ENCODE measurements at places on chromosomes 3 and 15.

DNA sequence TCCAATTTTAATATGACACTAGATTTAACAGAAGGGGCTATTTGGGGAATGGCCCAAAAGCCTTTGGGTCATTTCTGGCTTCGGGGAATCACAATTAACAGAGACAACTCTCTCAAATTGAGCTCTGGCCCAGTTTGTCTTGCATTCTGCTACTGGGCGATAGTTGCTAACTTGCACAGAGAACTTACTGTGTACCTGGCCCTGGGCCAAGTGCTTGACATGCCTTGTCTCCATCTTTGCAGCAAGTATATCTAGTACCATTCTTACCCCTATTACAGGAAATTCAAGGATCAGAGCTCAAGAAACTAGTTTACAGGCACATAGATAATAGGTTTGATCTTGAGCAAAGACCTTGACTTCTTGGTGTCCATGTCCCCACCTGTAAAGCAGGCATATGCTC, 175.7 kb downstream of the TMEM108 start:
- peak; percentile 50 for DNase-seq

- DNase-seq, result no peak
These were observed 12.6 kb upstream of the VIPR1 start for GRCh38 chr3:42489937-42490227.

DNA sequence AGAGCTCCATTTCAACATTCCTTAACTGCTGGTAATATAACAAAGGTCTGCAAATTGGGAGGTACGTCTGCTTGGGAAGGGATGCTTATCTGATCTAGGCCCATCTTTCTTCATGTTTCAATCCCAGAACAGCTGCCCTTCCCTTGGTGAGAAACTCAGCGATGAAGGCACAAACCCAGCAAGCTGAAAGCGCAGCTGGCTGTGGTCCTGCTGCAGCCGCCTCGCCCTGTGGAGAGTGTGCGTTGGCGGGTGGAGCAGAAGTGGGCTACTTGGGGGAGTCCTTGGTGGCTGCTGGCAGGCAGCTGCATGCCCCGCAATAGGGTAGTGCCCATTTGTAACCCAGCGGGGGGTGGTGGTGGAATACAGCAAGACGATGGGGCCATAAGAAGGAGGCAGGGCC, 160.6 kb upstream of the WNT5A start:
- peak; percentile 88 for DNase-seq

GRCh38 chr15:69762373-69763148, 309.9 kb downstream of the RPLP1 start:
- no peak for DNase-seq

- peak; percentile 16 for DNase-seq
These were observed 44.6 kb upstream of the POU1F1 start for GRCh38 chr3:87320756-87321626.

GRCh38 chr3:59866076-59866475, 816.3 kb upstream of the CFAP20DC start:
- DNase-seq, result no peak

DNA sequence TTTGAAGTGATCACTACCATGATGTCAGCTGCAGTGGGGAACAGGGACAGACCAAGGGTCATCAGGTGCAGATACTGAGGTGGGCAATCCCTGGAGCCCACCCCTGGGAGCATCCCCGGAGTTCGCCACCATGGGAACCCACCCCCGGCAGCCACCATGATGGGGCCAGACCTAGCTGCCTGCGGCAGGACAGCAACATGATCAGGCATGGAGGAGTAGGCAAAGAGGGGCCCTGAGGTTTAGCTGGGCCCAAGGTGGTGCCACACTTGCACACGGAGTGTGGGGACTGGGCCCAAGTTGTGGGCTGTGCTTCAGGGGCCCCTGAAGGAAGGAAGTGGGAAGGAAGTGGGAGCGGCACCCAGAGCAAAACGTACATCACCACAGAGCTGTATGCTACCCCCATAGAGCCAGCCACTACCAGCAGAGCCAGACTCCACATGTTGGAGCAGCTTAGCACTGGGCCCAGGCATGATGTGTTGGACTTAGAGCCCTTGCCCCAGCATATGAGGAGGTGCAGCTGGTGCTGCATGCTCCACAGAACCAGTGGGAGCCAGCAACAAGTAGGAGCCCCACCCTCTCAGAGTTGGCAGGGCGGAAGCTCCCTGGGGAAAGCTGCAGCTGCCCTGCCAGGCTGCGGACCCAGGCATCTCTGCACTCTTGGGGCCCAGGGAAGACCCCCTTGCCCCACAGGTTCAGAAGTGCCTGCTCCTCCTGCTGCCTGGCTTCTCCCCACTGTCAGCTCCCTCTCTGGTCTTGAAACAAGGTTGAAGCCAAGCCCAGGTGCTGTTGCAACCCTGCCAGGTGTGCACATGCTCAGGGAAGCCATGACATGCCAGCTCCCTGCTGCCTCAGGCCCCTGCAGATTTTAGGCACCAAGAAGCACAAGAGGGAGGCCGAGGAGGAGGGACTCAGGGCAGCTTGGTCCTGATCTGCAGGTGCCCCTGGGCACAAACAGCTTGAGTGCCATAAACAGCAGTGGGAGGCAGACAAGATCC, 515.3 kb downstream of the ZBBX start:
- no peak for DNase-seq

DNA sequence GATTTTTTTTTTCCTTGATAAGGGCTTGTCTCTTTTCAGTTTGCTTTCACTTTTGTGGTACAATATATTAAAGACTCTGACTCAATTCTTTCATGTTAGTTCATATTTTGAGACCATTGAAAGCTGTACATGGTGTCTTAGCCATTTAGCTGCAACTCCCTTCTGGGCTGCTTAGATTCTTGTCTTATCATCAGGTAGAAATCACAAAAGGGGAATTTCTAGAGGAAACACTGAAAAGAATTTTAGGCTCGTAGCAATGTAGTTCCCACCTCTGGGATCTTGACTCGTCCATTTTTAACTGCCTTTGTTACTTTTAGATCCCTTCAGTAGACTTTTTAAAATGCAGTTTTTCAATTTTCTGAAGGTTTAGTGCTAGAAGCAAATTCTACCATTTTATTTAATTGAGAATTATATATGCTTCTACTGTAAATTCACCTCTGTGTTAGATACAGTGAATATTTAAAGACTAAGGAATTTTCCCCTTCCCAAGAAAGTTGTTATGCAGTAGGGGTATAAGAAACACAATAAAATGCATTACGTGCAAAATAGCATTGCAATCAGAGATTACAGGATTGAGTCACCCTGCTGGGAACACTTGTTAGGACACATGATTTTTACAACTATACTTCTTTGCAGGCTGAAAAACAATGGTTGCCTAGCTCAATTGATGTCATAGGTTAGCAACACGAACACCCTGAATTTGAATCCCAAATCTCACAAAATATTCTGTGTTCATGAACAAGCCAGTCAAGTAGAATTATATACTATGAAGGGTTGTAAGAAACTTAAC, 772.7 kb downstream of the PDCD6IP start:
- DNase-seq, result no peak

DNA sequence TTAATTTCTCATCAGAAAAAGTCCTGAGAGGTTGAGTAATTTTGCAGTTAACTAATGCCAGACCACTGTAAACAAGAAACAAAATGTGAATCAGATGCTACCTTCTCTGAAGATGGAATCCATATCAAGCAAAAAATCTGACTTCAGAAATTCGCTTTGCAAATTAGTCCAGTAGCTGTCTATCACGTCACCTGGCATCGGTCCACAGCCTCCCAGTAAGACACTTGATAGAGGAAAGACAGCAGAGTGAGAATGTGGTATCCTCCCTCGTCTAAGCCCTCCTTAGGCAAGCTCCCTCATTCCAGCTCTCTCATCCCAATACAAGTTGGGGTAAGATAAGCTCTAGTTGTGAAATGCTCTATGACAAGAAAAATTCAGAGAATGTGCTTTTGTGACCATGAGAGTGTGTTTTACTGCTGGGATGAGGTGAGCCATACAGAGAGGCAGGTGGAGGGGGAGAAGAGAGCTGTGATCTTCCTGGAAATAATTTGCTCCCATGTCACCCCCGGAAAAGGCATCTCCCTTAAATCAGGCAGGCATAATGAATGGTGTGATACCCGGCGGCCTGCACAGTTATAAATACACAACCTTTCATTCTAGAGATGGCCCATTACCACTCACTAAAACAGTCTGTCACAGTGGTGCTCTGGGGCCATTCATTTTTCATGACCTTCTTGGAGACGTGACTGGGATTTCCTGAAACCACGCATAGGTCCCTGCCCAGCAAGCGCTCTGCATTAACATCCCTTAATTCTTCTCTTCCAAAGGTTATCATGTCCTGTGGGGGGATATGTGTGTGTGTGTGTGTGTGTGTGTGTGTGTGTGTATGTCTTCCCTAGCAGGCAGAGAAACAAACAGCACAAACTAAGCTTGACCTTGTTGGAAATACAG, 602.0 kb upstream of the KCNMB2 start:
- DNase-seq, result peak; percentile 50

DNA sequence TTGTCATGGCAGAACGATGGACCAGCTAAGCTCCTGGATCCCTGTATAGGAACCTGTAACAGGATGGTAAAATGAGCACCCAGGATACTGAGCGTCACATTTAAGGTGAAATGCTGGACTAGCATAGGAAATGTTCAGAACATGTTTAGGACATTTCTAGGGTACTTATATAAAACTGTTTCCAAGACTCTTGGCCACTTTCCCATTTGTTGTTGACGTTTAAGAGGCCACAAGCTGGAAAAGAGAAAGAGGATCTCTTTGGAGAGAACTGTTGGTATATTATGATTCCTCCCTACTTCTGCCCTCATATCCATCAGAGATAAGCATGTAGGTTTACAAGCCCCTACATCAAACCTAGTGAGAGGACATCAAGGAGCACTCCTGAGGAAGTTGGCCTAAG, 57.5 kb downstream of the SCN11A start:
- peak; percentile 12 for DNase-seq

GRCh38 chr3:6680119-6680806, 180.7 kb upstream of the GRM7 start:
- no peak for DNase-seq

DNA sequence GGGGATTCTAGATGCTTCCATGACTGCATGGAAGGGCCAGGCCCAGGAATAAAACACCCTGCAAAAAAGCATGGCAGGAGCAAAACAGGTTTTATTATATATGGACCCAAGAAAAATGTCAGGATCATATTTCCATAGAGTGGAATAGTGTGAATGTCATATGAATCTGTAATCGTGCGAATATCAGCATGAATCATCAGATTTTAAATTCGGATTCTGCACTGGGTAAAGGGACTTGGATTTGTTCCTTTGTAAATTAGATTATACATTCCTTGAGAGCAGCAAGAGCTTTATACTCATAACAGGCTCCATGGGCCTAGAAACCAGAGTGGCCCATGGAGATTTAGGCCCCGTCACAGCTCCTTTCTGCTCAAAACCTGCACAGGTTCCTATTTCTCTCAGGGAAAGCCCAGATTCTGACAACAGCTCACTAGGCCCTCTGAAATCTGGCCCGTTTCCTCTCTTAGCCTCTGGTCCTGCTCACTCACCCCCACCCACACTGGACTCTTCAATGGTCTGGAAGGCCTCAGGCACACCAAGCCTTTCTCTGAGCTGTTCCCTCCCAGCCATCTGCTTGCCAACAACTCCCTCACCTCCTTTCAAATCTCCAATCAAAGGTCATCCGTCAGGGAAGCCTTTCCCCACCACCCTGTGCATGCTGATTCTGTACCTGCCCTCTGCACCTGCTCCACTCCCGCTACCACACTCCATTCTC, 76.0 kb downstream of the FEM1B start:
- DNase-seq, result no peak

DNA sequence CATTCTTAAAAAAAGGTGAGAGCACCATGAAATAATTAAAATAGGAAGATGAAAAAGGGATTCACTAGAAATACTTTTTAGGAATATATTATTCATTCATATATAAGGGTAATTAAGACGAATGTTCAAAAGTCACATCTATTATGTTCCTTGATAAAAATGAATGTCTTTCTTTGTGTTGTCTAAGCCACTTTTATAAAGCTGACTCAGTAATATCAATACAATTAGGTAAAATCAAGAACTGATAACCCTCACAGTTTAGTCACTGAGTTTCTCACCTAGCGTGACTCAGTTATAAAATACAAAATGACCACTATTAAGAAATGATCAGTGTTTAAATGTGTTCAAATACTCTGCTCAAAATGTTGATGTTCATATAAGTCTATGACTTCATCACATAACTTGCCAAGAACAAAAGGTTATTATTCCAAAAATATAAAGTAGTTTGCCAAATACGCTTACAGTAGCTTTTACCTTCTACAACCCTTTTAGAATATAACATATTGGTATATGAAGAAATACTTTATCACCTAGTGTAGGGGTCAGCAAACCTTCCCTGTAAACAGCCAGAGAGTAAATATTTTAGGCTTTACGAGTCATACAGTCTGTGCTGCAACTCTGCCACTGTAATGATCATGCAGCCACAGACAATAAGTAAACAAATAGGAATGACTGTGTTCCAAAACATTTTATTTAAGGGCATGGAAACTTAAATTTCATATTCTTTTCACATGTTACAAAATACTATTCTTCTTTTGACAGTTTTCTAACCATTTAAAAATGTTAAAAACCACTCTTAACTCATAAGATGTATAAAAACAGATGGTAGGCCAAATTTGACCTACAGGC, 369.8 kb downstream of the TBC1D5 start:
- no peak for DNase-seq

GRCh38 chr15:40495516-40495915, 24.7 kb downstream of the CHST14 start:
- no peak for DNase-seq

- DNase-seq, result peak; percentile 19
These were observed 172.8 kb upstream of the UBE3A start for GRCh38 chr15:25611603-25612002.

DNA sequence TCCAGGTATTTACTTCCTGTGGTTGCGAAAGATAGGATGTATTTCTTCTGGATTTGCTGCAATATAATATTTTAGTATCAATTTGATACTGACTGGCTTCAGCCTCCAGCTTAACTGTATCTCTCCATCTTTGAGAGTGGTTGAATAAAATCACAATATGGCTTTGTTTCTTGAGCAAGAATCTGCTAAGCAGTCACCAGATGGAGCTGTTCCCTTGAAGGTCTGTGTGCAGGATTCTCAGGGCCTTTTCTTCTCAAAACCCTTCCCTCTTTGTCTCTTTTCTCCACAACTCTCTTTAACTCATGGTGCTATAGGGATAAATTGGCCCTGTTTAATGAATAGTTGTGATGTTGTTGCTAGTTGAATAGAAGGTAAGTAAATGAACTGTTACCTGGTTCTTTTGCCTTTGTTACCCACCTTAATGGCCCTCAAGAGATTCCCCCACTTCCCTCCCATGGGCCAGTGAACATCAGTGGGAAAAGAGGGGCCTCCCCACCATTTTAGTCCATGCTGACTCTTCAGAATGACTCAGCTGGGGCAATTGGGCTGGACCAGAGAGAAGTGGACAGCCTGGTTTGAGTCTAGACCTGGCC, 34.8 kb upstream of the RAB6B start:
- peak; percentile 86 for DNase-seq
